ENCODE measurements at places on chromosomes 6 and 20.

DNA sequence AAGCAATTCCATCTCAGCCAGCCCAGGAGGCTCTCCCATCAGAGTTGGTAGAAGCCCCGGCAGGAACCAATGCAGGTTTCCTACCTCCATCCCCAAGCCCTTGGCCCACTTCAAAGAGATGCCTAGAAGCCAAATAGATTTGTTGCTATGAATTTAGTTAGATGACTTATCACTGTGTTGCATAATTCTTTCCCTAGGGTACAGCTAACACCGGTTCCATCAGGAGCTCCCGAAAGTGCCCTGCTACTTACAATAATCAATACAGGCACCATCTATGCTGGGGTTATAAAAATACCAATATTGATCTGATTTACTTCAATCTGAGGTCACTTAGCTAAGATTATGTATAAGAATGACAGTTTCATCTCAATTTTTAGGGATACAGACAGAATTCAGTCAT, 113.0 kb downstream of the MAP7 start:
- DNase-seq, result no peak

DNA sequence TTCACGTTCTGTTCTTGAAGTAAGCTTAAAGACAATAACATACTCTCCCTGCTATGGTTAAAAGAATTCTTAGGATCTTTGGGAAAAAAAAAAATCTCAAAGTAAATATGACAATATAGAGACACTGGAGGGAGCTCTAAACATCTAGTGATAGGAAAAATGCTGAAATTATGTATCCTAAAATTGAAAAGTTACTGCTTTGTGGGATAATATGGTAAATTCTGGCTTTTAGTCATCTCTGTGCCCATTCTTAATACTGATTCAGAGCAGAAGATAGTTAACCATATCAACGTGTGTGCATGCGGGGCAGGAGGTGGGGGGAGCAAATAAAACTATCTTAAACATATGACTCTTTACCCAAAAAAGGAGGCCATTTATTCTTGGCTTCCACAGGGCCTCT, 165.4 kb downstream of the GMPR start:
- no peak for DNase-seq

GRCh38 chr6:31681135-31681671, 336 bp upstream of the LY6G5C start:
- no peak for DNase-seq

- DNase-seq, result no peak
Measured at GRCh38 chr6:103119056-103119455, 1725.5 kb downstream of the GRIK2 start.

DNA sequence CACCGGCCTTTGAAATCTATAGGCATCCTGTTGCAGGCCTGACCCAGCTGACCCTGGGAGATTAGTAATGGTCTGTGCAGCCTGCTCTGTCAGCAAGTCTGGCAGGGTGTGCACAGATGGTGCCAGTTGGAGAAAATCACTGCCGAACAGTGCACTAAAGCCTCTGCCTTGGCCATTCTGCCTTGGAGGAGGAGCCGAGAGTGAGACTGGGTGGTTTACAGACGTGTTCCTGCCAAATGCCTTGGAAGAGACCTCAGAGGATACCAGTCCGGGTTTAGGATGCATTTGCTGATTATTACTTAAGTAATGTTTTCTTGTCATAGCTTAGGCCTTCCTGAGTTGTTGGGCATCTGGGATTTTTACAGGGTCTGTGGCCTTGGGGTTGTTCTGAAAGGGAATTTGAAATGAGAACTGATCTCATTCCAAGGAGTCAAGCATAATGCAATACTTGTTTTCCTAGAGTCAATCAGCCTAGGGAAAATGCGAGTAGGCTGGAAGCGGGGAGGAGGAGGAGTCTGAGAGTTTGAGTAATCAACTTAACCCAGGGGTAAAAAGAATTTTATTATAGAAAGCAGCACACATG, 292.1 kb downstream of the SOX4 start:
- DNase-seq, result no peak

GRCh38 chr6:20217324-20217855, 5.1 kb upstream of the MBOAT1 start:
- no peak for DNase-seq

- DNase-seq, result peak; percentile 92
Measured at GRCh38 chr6:67252663-67253062, 1382.4 kb upstream of the ADGRB3 start.

GRCh38 chr20:57834306-57835073, 124.7 kb upstream of the PMEPA1 start:
- DNase-seq, result no peak

DNA sequence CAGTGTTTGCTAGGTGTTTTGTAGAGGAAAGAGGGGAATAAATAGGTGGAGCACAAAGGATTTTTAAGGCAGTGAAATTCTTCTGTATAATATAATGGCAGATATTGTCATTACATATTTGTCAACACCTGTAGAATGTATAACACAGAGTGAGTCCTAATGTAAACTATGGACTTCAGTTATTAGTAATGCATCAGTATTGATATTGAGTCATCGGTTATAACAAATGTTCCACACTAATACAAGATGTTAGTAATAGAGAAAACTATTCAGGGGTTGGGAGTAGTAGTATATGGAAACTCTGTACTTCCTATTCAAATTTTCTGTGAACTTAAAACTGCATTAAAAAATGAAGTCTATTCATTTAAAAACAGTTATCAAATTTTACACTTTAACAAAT, 299.2 kb downstream of the UBE3D start:
- no peak for DNase-seq

DNA sequence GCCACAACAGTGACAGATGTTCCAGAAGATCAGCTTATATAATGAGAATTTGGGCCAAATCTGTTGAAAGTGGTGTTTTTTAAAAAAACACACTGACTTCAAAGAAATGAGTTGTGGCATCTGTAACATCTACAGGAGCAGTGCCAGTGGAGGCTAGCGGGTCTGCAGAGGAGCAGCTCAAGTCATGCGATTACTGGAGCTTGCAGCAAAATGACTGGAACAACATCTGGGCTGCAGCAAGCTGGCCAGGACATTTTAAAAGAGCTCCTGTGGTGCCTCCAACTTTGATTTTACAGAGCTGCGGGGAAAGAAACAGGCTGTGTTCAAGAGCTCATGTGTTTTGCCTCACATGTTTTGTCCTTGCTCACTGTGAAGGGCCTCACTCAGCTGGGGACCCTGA, 57.2 kb downstream of the TBX18 start:
- no peak for DNase-seq

GRCh38 chr6:44734886-44735629, 347.6 kb downstream of the CDC5L start:
- no peak for DNase-seq

- no peak for DNase-seq
Measured at GRCh38 chr6:121347484-121347883, 13.2 kb upstream of the TBC1D32 start.

DNA sequence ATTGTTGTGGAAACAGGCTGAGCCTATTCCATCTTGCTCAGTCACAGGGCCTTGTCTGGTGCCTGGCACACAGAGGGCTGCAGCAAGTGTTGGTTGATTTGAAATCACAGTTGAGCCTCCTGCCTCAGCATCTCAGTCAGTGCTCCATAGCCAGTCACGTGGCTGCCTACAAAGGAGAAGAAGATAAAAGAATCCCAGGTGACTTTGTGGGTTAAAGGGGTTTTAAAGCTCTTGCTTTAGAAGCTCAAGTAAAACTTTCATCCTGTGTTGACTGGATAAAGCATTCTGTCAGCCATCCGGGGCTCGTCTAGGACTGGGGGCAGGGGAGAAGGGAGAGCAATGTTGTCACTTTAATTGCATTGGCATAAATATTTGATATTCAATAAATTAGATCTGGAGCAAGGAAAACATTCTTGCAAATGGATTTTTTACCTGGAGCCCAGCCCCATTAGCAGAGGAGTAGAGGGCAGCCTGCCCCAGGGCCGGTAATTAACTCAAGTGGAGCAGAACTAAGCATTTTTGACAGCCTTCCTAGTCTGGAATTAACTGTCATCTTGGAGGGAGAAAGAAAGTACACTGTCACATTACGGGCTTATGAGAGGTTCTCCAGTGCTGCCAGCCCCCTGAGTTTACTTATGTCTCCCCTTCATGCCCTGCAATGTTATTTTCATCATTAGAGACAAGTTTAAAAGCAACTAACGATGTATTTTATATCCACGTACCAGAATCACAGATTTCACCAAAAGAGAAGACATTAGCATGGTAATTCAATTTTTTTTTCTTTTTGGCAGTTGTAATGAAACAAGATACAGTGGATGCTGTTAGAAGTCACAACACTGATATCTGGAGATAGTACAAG, 71.7 kb upstream of the GTSF1L start:
- DNase-seq, result no peak

DNA sequence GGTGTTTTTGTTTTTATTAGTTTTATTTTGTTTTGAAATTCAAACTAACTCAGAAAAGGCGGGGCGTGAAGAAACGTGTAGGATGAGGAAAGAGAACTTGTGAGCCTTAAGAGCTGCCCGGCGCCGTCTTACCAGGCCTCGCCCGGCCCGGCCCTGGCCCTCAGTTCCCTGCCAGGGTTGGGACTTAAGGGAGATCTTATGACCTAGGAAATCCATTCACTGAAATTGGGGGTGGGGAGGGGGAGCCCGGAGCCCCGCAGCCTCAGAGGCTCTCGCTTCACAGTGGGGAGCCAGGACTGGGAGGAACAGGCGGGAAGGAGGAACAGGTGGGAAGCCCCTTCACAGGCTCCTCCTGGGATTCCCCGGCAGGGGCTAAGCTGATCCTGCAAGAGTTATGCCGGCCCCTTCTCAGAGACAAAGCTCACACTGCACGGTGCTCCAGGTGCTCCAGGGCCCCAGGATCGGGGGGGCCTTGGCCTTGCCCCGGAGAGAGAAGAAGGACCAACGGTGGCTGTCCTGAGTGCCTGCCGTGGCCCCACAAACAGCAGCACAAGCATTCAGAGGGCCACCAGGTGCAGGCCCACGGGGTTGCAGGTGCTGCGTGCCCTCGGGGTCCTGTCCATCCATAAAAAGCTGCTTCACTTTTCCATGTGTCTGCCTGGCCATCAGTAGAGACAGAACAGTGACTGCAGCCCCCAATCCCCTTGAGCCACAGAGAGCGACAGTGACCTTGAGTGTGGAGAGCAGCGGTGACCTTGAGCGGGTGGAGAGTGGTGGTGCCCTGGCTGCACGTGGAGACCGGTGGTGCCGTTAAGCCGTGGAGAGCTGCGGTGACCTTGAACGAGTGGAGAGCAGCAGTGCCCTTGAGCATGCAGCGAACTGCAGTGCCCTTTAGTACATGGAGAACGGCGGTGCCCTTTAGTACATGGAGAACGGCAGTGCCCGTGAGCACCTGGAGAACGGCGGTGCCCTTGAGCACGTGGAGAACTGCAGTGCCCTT, 152.7 kb downstream of the DLL1 start:
- no peak for DNase-seq

- no peak for DNase-seq
Measured at GRCh38 chr6:132354517-132355167, 46.6 kb downstream of the MOXD1 start.

- DNase-seq, result peak; percentile 26
Measured at GRCh38 chr6:130697995-130698535, 129.1 kb upstream of the SMLR1 start.
